ENCODE measurements at places on chromosomes 5 and 9.

GRCh38 chr5:129046151-129046550, 48.4 kb upstream of the ISOC1 start:
- no peak for DNase-seq

DNA sequence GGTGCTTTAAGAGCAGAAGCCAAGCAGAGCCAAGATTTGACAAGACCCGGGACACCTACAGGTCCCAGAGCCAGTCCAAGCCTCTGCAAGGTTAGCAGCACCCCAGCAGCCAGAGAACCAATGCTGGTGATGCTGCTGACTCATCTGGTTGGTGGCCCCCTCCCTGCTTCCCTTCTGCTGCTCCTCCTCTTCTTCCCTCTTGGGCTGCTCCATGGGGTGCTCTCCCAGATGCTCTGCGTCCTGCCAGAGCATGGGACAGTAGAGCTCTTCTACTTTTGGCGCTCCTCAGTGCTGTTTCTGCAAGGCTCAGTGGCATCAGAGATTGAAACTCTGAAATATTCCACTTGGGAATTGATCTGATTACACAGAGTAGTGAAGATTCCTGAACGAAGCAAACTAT, 76.1 kb upstream of the SAP30L start:
- DNase-seq: no peak

GRCh38 chr5:55440188-55440646, 94.5 kb downstream of the PLPP1 start:
- DNase-seq: no peak

GRCh38 chr5:173853370-173854131, 34.6 kb upstream of the CPEB4 start:
- DNase-seq: no peak

DNA sequence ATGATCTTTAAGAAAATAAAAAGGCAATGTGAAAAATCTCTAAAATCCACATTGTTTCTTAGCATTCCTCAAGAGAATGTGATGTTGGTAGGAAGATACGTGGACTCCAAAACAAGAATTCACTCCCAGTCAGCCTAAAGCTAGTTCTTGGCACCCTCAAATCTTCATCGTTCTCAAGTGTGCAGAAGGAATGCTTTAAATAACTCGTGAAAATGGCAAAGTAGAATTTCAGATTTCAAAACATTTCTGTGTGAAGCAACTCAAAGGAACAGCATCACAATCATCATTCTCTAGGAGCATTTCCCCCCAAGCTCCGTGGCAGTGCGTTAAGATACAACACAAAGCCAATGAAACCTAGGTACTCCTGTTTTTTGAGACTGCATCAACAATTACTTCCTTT, 185.1 kb upstream of the DMAC1 start:
- DNase-seq: no peak

DNA sequence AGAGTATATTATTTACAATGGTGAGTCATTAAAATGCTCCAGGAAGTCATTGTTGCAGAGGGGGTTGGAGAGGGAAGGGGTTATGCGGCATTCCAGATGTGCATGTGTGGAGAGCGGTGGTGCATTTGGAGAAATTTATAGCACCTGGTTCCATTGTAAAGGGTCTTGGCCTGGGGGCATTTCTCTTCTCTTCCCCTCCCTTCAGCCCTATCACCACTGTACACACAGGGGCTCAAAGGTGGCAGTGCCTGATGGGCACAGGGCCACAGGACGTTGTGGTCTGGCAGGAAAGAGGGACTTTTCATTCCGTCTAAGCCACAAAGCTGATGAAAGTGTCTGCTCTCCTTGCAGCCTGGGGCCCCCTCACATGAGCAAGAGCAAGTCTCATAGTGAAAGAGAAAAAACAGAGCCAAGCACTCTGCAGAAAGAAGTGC, 442.4 kb upstream of the ZNF462 start:
- no peak for DNase-seq

- no peak for DNase-seq
Measured at GRCh38 chr9:80787636-80788035, 901.7 kb downstream of the TLE1 start.

GRCh38 chr5:139415869-139416268, 12.0 kb upstream of the SPATA24 start:
- no peak for DNase-seq

DNA sequence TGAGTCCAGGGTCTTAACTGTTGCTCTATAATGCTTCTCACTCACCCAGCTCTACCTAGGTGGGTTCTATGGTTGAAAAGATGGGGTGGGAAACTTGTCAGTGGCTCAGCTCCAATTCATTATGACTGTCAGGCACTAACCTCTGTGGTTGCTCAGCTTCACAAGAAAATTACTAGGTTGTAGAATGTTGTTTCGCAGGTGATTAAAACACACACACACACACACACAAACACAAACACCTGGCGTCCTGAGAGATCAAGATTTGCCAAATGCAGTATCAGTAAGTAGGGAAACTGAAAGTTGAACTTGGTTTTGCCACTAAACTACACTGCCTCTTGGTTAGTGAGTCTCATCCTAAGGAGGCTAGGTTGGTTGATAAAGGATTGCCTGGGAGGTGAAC, 2.8 kb downstream of the MCCC2 start:
- no peak for DNase-seq

GRCh38 chr5:78508186-78508765, 140.3 kb downstream of the LHFPL2 start:
- DNase-seq: no peak

DNA sequence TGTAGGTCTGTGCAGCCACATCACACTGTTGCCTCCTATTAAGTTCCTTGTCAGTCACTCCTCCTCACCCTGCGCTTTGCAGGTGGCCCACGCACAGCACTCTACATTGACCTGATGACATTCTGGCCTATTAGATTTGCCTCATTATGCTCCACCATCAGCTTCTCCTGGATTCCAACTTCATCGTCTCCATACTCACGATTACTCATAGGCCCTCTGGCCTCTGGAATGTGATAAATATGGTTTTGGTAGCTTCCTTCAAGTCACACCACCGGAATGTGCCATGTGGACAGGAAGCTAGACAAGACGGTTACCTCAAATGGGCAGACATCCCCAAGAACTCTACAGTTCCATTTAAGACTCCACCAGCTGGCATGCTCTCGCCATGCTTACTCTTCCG, 158.0 kb upstream of the LHFPL2 start:
- no peak for DNase-seq

DNA sequence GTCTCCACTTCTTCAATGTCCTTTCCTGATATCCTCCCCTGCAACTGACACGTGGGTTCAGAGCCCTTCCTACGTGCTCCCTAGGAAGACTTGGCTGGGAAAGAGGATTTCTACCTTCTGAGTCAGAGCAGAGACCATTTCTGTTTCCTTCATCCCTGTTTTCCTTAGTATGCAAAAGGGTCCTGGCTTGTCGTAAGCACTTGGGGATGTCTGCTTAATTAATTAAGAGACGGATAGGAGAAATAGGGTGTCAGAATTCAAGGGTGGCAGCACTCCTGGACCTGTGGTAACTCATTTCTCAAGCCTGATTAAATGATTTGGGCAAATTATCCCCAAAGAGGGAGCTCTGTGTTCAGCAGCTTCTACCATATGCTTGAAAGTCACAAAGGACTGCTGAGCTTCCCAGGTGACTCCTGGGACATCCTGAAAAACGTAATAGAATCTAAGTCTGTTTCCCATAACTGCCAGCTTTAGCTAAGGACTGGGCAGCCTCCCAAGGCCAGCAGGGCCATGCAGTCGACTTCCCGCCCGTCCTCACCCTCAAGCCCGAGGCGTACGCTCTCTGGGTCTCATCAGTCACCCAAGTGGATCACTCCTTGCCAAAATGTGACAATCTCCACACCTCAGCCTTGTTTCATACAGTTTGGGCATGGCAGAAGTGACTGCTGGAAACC, 20.5 kb downstream of the ABCA1 start:
- no peak for DNase-seq

DNA sequence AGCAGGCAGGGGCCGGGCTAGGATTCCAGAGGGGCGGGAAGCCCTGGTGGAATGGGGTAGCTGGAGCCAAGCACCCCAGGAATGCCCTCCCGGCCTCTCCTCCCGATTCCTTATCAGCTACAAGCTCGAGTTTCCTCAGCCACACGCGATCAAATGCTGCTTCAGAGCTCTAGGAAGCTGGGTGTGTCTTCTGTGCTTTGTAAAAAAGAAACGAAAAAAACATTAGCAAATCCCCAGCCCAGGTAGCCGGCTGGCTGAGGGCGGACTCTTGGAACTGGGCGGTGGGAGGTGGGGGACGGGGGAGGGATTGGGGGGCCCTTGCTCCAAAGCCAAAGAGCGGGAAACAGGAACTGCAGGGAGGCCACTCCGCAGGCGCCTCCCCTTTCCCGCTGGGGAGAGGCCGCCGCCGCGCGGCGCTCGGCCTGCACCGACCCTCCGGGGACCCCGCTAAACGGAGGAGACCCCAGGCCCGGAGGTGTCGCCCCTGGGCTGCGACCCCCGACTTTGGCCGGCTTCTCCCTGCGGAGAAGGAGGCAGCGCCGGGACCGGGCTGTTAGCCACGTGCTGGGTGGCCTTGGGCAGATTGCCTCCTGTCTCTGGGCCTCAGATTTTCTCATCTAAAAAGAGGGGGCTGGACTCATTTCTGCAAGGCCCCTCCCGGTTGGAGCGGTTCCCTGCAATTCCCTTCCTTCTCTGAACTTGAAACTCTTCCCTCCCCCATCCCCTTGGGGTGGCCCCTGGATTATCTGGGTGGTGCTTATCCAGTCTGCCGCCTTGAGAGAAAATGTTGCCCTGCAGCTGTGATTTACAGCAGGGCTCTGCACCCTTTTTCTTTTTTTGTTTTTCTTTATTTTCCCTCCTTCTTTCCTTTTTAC, 40.9 kb upstream of the FABP6 start:
- DNase-seq: no peak

GRCh38 chr5:10525124-10525495, 38.8 kb upstream of the ANKRD33B start:
- DNase-seq: no peak

- no peak for DNase-seq
Measured at GRCh38 chr9:3698076-3698475, 172.3 kb upstream of the RFX3 start.

Data from naive thymus-derived CD8-positive, alpha-beta T cell (primary cell).